ENCODE measurements at places on chromosomes 5 and 9. TPM values are rescaled to one million over a fixed set of nuclear protein-coding genes. Genes with fewer than 3 reads are reported as not detected.

GRCh38 chr5:179978792-179979191 is 71.1 kb upstream of the TBC1D9B start:
- no peak for DNase-seq

- no peak for DNase-seq
Measured at GRCh38 chr9:129909851-129910250, 74.6 kb downstream of the USP20 start.

GRCh38 chr9:36987891-36988290 is 46.2 kb downstream of the PAX5 start:
- DNase-seq: no peak

GRCh38 chr9:1073497-1073896 is 23.3 kb downstream of the DMRT2 start:
- DNase-seq: no peak

DNA sequence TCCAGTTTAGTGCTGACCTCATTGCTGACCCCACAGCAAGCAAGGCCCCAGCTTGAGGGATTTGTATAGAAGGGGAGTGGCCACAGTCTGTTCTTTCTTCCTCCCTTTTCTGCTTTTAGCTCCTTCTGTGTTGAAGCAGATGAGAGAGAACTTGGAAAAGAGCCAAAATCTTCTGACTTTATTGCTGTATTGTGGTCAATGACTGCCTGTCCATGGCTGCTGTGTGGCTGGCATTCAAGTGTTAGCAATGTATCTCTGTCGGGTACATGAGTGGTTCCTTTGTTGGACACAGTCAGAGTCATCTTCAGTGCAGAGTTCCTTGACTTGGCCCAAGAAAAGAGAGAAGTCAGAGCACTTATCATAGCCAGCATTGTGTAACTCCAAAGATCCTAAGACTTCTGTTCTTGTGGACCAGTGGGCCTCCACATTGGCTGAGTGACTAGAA is 154.1 kb downstream of the LRRC70 start:
- DNase-seq: no peak

DNA sequence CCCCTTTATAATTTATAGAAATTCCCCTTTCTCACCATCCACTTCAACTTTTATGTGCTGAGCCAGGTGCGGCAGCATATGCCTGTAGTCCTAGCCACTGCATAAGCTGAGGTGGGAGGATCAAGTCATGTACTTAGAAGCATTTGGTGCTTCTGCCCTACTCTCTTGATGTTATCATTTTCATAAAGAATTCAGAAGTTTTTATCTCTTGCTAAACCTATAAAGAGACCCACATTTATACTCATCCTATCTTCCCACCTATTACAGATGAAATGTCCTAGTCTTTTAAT is 18.5 kb downstream of the HMMR start:
- DNase-seq: no peak

DNA sequence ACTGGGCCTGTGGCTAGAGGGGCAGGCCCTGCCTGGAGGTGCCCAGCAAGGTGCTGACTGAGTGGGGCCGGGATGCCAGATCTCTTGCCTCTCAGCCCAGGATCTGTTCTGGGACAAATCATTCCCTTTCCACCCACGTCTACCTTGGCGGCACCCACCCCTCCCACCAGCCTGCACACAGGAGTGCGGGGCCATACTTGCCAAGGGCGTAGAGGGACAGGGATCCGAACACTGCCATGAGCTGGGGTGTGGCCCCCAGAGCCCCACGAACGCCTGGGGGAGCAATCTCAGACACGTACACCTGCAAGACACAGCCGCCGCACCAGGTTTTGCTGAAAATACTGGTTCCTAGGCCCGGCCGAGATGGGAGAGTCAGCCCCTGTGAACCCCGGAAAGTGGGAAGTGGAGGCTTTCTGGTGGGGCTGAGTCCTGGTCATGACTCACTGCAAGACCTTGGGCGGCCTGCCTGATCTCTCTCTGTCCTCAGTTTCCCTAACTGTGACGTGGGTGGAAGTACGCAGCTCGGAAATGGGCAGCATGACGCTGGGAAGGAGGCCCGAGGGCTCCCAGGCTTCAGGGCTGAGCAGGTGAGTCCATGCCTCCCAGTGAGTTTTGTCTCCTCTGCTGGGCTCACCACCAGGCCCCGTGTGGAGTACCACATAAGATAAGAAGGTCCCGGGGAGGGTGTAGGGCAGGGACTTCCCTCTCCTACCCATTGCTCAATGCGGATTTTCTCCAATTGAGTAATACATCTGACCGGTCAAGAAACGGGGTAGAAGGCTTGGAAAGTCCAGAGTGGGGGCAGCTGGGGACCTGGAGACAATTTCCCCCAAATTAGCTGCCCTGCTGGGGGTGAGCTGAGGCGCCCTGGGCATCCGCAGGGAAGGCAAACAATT is 2.6 kb downstream of the SLC2A6 start:
- no peak for DNase-seq

DNA sequence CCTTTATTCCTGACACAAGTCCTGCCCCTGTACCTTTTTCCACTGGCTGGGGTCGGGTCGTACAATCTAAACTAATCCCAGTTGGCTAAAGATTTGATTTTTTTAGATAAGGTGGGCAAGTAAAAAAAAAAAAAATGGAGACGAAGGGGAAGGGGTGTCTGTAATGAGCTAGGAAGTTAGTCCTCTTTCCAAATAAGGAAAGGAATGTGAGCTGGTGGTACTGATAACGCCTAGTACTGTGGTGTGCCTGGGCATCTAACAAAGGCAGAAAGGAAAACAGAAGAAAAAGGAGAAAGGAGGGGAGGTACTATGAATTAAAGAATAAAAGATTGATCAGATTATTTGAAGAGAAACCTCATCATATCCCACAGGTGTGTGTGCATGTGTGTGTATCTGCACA is 21.3 kb downstream of the PRDM9 start:
- DNase-seq: no peak

- no peak for DNase-seq
Measured at GRCh38 chr5:163347671-163348070, 89.7 kb upstream of the CCNG1 start.

- DNase-seq: no peak
Measured at GRCh38 chr5:177350776-177351391, 584 bp downstream of the LMAN2 start.

GRCh38 chr9:26888271-26888670 is 4.3 kb downstream of the CAAP1 start:
- DNase-seq: no peak

The GPR21 gene
- total RNA-seq: not detected

The ACTL7B gene
- 0.31 TPM for total RNA-seq

The NR5A1 gene
- total RNA-seq: not detected

The IL17B gene
- total RNA-seq: not detected

The HAUS6 gene
- total RNA-seq: 12.3 TPM

The JADE2 gene
- total RNA-seq: 138 TPM

The GFPT2 gene
- 2.1 TPM for total RNA-seq
